ENCODE measurements at places on chromosomes 11 and 22.

- DNase-seq = no peak
These were observed 154.7 kb downstream of the BARX2 start for GRCh38 chr11:129530154-129530895.

DNA sequence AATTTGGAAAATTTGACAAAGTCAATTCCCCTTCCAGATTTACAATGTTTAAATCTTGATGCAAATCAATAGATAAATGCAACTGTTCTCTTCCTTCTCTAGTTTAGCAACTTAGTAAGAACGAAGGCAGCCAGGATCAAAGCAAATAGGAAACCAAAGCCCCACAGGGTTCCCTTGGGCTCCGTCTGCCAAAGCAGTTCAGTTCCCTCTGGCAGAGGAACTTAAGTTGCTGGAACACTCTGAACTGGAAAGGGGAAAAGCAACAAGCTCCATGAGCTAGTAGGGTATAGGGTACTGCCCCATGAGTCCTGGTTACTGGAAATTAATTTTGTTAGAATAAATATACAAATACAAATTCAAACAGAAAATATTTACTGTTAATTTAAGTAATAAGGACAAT lies 91.3 kb downstream of the RELT start:
- no peak for DNase-seq

GRCh38 chr22:30077279-30077880 lies 2.9 kb upstream of the HORMAD2 start:
- no peak for DNase-seq

DNA sequence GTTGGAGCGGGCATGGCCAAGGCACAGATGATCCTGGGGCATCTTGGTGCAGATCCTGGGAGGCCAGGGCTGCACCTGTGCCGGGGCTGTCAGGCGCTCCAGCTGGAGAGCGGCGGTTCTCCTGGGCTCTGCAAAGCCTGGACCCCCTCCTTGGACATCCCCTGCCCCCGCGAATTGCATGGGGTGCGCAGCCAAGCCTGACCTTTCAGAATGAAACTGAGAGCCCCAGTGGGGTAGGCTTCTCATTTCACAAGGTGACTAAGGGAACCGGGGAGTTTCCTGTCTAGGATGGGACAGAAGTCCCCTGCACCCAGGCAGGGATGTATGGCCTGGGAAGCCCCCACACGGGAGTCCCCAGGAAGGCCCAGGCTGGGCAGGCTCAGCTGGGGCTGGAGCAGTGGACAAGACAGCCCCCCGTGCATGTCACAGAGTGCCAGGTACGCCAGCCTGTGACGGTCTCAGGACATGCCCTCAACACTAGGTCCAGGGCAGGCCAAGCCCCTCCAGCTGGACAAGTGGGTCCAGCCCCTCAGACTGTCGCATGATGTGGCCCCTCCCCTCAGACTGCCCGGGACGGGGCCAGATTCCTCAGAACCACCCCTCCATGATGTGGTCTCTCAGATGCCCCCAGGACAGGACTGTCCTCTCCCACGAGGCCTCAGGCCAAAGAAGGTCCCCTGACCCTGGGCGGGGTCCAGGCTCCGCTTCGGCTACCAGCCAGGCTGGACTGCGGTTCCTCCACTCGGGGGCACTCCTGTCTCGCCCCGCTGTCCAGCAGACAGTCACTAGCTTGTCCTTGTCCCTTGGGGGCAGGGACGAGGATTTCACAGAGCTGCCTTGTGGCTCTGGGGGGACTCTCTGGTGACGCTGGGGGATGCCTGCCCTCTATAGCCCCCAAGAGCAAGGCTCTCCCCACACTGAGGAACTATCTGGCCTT lies 2.3 kb downstream of the LSP1 start:
- no peak for DNase-seq

DNA sequence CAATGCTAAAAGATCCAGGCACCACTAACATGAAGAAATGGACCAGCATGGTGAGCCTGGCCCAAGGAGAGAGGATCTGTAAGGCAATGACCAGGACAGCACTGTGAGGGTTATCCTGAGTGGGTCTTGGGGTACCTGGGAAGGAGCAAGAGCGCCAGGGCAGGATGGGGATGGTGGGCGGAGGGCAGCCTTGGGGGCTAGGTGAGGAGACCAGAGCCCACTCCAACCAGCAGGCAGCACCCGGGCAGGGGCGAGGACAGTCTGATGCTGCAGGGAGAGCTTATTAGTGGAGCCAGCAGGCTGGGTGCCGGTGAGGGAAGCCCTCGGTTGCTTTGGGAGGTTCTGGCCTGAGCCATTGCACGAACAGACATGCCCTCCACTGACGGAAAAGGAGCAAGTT lies 10.7 kb upstream of the NAP1L4 start:
- no peak for DNase-seq

DNA sequence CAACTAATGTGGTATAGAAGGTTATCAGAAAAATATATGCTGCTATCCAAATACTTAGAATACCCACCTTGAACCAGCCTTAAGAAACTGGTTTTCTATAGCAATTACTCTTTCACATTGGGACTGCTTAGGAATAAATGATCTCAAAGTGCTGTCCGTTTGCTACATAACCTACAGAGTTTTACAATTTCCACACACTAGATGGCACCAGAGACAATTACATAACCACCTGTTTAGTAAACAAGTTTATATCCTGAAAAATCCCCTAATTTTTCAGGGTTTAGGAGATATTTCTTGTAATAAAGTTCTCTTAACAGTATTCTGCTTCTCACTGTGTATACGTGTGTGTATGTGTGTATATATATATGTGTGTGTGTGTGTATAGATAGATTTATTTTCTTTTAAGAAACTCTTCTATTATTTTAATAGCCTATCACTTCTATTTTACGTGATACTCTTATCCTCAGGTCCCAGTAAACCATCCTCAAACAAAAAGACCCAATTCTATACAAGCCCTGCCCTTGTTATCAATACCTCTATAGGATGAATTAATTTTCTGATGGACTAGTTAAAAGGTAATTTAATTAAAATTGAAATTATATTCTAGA lies 6.7 kb upstream of the OR5I1 start:
- DNase-seq = peak; percentile 30

GRCh38 chr11:11491014-11491413 lies 130.8 kb downstream of the GALNT18 start:
- DNase-seq = no peak

- no peak for DNase-seq
These were observed 116.4 kb downstream of the APOL5 start for GRCh38 chr22:35834061-35834460.

DNA sequence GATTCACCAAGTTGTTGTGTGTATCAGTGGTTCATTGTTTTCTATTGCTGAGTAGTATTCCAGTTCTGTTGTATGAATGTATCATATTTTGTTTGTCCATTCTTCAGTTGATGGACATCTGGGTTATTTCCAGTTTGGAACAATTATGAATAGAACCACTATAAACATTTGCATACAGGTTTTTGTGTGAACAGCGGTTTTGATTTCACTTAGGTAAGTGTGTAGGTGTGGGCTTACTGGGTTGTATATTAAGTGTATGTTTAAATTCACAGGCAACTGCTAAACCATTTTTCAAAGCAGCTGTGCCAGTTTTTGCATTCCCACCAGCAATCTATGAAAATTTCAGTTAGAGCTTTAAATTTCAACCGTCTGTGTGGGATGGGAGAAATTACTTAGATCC lies 217.8 kb downstream of the NELL1 start:
- no peak for DNase-seq

DNA sequence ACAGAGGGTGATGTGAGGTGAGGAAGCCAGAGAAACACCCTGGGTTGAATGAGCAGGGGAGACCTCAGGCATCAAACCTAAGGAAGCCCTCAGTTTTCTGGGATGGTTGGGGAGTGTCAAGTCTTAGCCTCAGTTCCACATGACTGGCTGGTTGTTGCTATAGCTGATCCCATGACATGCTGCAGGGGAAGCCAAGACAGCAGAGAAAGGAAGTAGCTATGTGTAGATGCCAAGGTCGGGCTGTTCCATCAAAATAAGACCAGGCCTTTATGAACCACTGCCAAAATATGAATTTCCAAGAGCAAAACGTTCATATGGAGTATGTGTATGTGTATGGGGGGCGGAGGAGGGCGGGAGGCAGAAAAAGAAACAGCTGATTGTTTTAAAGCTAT lies 11.6 kb downstream of the CD59 start:
- peak; percentile 45 for DNase-seq

DNA sequence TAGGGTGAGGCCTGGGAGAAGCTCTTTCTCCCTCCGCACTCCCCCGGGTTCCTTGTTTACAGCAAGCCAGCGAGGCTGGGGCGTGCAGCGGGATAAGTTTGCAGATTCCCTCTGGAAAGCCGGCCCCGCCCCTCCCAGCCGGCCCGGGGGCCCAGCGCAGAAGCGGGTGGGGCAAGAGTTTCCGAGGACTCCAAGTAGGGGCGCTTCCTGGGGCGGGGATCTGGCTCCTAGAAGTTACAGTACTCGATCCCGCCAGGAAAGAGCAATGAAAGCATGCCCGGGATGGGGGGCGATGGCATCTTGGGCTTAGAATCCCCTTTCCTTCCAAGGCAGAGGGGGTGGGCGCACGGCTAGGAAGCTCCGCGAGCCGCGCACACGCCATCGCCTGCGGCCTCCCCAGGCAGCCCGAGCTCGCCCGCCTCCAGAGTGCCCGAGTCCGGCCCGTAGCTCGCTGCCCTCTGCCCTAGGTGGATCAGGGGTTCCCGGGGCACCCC lies 385 bp downstream of the TST start:
- DNase-seq = peak; percentile 60

DNA sequence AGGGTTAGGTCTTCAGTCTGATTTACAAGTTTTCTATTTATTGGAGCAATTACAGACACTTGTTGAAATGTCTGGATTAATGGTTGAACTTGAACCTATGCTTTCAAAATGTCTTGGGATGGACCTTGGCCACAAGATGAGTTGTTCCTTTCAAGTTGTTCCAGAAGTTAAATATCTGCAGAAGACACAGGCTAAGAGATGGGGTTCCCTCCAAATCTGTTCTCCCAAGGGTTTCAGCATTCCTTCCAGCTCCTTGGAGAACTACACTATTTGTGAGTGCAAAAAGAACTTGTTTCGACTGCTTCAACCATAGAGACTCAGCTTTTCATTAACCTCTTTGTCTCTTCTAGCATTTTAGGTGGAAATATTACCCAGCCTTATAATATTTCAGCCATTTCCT lies 189.0 kb upstream of the BLID start:
- DNase-seq = no peak

All from ELR (cell line).